SK-N-DZ (cell line): ENCODE measurements at places on chromosomes 5 and 9.

GRCh38 chr9:123643518-123643917 is 286.4 kb downstream of the DENND1A start:
- no peak for DNase-seq

DNA sequence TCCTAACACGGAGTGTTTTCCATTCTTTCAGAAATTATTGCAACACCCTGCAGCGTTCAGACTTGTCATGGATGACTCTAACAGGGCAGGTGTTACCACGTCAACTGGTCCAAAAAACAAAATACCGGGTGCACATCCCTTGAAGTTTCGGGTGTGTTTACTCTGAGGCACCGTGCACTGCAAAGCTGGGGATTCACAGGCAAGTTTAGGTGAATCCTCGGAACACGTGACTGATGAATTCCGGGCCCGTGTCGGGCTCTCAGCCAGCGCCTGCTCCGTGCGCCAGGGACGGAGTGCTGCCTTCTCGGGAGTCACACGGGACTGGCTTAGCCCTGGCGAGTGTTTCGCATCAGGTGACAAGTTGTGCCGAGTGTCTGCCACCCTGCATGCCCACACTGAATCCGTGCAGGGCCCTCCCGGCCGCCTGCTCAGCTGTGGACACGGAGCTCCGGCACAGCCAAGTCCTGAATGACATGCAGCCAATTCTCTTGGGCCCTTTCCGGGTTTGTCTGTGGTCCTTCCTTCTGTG is 66.0 kb upstream of the IRX4 start:
- DNase-seq: no peak

GRCh38 chr9:121318631-121319382 is 50.8 kb downstream of the GSN start:
- DNase-seq: no peak

- no peak for DNase-seq
Measured at GRCh38 chr5:170076211-170076610, 29.5 kb upstream of the FOXI1 start.

DNA sequence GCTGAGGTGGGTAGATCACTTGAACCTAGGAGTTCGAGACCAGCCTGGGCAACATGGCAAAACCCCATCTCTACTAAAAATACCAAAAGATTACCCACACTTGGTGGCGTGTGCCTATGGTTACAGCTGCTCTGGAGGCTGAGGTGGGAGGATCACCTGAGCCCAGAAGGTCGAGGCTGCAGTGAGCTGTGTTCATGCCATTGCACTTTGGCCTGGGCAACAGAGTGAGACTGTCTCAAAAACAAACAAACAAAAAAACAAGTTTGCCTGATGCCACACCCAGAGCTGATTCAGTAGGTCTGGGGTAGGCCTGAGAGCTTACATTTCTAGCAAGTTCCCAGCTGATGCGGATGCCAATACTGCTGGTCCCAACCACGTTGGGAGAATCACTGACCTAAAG is 60.5 kb upstream of the HSPA9 start:
- DNase-seq: no peak

DNA sequence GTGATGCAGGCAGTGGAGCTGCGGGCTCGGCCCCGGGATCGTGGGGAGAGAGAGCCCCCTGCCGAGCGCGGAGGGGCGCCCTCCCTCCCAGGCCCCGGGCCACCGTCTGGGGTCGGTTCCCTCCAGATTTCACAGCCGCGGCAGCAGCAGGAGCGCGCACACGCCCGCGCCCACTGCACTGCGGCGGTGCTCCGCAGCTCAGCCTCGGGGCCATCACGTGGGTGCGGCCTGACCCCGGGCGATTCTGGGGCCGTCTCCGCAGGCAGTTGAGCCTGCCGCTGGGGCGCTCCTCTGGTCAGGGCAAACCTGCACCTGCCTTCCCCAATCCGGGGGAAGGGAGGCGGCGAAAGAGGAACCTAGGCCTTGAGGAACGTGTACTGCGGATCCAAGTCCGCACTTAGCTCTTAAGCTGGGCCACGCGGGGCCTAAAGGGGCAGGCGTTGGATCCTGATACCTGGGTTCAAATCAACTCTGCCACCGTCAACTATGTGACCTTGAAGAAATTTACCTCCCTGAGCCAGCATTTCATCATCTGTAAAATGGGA is 9.4 kb upstream of the DELE1 start:
- peak; percentile 72 for DNase-seq

DNA sequence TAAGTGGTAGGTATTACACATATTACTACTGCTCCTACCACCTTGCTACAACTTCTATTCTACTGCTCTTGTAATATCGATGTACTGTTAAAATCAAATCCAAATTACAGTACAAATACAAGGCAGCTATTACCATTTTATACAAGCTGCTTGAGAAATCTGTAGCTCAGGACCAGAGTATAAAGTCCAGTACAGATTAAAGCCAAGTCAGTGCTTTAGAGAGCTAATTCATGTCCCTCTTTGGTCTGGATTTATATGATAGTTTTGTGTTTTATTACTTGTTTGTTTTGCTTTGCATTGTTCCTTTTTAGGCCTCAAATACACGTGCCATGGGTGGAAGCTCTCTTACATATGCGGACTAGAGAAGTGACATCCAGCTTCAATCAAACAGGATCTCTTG is 75.8 kb downstream of the DPYSL3 start:
- DNase-seq: no peak

DNA sequence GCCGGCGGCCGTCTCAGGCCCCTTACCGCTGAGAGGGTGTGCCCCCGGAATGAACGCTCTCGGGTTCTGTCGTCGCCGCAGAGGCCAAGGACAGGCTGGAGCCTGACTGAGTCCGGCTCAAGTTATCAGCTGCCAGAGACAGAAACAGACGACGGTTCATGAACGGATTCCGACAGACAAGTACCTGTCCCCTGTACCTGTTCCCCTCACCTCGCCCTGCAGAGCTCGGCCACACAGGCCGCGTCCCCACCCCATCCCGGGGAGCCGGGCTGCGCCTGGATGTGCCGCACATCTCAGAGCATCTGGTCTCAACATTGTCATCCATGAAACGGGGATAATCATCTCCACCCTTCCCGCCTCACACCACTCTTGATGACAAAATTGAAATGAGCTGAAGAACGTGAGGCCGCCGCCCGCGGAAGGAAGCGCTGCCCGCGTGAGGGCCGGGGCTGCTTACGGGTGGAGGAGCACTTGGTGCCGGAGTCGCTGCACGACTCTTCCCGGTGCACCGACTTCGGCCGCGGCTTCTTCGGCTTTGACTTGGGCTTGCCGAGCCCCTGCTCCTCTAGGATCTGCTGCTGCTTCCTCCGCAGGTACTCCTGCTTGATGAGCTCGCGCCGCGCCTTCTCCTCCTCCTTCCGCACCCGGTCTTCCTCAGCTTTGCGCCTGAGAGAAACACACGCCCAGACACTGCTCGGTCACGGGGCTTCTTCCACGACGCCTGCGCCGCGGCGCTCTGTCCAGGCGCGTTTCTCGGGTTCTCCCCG is 89.2 kb downstream of the CAMSAP1 start:
- DNase-seq: no peak

- no peak for DNase-seq
Measured at GRCh38 chr9:133375116-133375723, 640 bp downstream of the SURF4 start.

DNA sequence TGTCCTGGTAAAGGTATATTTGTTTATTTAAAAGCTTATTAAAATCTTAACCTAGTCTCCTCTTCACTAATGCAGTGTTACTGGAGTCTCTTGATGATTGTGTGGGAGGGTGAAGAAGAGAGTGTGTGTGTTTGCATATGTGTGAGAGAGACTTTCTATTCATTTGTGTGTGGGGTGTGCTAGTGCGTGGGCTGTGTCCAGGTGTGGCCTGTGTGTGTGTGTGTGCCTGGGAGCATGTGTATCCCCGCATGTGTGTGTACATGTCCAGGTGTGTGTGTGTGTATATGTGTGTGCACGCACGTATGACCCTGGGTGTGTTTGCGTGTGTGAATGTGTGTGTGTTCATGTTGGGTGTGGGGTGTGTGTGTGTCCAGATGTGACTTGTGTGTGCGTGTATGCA is 10.3 kb upstream of the UNC5A start:
- DNase-seq: no peak

GRCh38 chr9:133971121-133971951 is 20.8 kb downstream of the VAV2 start:
- DNase-seq: no peak

- no peak for DNase-seq
Measured at GRCh38 chr5:38598994-38599617, 42.7 kb upstream of the LIFR start.

DNA sequence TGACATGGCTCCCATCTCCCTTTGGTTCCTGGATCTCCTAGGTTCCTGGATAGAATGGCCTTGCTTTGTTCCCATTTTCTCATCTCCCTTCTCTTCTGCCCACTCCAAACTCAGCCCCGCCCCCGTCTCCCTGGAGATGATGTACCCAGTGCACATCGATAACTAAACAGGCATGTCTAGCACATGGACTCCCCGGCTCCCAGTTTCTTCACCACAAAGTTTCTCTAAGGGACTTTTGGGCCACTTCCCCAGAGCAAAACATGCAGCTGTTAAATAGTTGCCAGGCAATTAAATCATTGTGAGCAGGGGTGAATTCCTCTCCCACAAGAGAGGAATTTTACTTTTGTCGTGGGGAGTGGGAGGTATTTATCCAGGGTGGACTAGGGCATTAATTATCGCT is 259.0 kb downstream of the GADD45G start:
- DNase-seq: no peak

DNA sequence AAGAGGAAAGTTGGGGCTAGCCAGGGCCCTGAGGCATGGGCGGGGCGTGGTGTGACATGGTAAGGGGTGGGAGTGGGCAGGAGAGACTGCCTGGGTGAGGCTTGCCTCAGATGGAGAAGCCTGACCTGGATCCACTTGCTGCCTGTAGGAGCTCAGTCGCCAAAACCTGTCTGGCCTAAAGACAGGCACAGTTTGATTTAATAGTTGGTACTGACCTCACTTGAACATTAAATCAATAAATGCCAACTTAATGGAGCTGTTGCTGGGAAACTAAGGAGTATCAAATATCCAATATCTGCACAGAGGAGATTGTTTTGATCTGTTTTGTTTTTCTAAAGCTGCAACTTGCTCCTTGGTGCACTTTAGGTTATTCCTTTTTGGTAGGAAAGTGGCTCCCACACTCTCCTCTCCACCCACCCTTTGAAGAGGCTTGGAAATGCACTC is 86.4 kb downstream of the RCL1 start:
- no peak for DNase-seq

DNA sequence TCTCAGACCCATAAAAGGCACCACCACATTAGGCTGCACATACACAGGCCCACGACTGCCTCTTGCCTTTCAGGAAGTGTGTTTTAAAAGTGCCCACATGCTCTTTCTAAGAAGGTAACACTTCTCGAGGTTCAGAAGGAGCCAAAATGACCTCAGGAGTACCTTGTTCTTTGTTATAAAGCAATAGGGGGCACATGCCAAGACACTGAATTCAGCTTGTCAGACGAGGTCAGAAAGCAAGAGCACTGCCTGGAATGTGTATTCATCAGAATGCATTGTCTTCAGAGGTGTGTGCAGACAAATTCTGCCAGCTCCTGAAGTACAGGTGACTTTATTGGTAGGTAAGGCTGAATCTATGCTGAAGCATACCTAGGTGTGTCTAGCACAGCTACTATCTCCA is 114.5 kb upstream of the IRX1 start:
- DNase-seq: no peak

GRCh38 chr9:112355427-112355897 is 22.0 kb upstream of the PTBP3 start:
- no peak for DNase-seq

DNA sequence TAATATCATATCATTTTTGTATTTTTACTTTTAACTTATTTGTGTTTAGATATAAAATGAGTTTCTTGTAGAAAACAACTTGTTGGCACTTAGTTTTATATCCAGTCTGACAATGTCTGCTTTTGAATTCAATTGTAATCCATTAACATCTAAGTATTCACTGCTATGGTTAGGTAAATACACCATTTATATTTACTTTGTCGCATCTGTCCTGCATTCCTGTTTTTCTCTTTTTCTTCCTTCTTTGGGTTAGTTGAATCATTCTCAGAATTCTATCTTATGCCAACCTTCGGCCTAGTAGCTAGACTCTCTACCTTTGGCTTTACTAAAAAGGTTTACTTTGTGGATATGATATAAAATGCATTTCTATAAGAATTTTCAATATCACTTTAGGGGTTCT is 107.6 kb downstream of the PLCXD3 start:
- no peak for DNase-seq

GRCh38 chr5:35608881-35609779 is 8.5 kb upstream of the SPEF2 start:
- DNase-seq: no peak

GRCh38 chr9:137162505-137163364 is 7.1 kb downstream of the LRRC26 start:
- DNase-seq: no peak

DNA sequence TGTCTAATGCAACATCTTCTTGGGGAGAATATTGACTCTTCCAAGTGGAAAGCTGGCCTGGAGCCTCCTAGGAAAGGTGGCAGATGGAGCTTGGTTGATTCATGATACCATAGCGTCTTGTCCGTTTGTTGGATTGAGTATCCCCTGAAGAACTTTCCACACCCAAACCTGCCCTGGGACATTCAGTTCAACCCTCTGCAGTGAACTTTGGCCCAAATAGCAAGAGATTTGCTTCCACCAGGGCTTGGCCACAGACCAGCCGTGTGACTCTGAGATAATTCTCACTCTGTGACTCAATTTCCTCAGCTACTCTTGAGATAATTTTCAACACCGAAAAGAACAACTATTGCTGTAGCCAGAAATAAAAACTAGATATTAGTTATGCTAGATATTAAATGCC is 108.0 kb upstream of the RAD23B start:
- no peak for DNase-seq

DNA sequence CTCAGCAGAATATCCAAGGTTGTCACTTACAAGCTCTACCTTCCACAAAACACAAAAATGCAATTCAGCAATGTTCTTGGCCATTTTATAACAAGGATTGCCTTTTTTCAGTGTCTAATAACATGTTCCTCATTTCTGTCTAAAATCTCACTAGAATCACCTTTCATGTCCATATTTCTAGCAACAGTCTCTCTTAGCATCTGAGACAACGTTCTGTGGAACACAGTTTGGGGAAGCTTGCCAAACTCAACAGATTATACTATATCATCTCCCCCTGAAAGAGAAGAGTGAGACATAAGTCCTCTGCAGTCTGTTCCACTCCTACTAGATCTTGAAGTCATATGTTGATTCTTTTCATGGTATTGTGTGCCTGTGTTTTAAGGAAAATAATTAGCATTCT is 70.7 kb downstream of the F2RL2 start:
- DNase-seq: no peak

- DNase-seq: no peak
Measured at GRCh38 chr9:21078702-21079101, 960 bp upstream of the IFNB1 start.

GRCh38 chr5:98742396-98743073 is 30.9 kb upstream of the RGMB start:
- peak; percentile 45 for DNase-seq

- no peak for DNase-seq
Measured at GRCh38 chr5:17799521-17799920, 165.3 kb downstream of the TAF11L14 start.

GRCh38 chr9:93303806-93304573 is 120.1 kb downstream of the WNK2 start:
- DNase-seq: no peak

- no peak for DNase-seq
Measured at GRCh38 chr9:14870090-14870489, 40.1 kb downstream of the FREM1 start.
